ENCODE measurements at places on chromosomes 11 and 22. TPM values are rescaled to one million over a fixed set of nuclear protein-coding genes. Genes with fewer than 3 reads are reported as not detected.

FGF19 gene
- not detected for total RNA-seq

TSPAN4 gene
- total RNA-seq, result 17.8 TPM

LRRC55 gene
- total RNA-seq, result not detected

ALDH3B1 gene
- not detected for total RNA-seq

FOLR2 gene
- total RNA-seq, result not detected

PTGDR2 gene
- total RNA-seq, result 1.1 TPM

EMID1 gene
- total RNA-seq, result 0.61 TPM

MRGPRF gene
- total RNA-seq, result not detected

VSIG2 gene
- total RNA-seq, result not detected

NNMT gene
- not detected for total RNA-seq

TSSK2 gene
- not detected for total RNA-seq

OR6M1 gene
- total RNA-seq, result not detected

GGTLC2 gene
- total RNA-seq, result not detected

STX3 gene
- total RNA-seq, result 76.1 TPM

KCNQ1OT1 gene
- 0.44 TPM for total RNA-seq
